Hematopoietic multipotent progenitor cell (in vitro differentiated cells): ENCODE measurements at places on chromosomes 6 and 20.

GRCh38 chr6:113995634-113996033 is 24.7 kb upstream of the HDAC2 start:
- DNase-seq: no peak

GRCh38 chr20:24149881-24150307 is 161.3 kb upstream of the GGTLC1 start:
- DNase-seq: peak; percentile 11

DNA sequence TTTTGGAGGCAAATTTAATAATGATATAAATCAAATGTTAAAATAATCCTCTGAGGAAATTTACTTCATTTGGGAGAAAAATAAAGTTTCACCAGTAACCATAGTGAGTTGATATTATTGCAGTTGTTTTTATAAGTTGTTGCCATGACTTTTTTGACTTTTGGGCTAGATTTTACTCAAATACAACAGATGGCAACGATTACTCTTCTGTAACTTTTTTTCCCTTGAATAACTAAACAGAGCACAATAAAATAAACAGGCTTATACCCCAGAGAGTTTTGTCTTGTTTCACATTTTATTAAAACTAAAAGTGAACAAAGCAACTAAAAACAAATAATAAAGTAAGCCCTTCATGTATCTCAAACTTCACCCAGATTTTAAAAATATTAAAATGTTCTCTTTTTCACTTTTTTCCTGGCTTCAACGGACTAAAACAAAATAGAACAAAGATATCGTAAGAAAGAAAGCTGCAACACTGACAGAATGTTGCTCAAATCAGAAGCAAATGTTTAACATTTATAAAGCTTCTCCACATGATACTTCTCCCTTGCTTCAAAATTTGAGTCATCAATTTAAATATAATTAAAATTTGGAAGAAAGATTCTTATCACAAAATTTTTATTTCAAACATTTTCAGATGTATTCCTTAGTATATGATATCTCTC is 42.5 kb upstream of the BMP5 start:
- DNase-seq: no peak

DNA sequence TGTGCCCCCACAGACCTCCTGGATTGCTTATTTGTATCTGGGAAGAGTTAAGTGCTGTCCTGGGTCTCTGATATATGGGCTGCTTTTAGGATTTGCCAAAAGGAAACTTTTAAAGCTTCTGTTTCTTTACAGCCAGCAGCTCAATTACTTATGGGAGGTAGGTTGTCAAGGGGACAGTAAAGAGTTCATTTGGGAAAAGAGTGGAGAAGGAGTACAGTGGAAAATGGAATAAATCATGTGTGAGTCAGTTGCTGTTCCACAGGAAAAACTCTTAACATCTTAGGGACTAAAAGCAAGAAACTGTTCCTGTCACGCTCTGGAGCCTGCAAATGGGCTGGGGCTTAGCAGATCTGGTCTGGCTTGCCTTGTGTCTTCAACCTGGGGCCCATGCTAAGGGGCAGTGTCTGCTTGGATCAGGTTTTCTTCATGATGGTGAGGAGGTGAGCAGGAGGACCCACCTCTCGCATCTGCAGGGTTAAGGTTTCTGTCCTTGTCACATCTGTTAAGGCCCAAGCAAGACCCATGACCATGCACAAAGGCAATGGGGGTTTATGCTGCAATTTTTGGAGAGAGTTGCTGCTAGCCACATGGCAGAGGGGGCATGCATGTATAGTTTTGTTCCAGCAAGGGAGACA is 8.7 kb upstream of the CST1 start:
- no peak for DNase-seq

- DNase-seq: no peak
Observed at GRCh38 chr6:134309983-134310605, 7.8 kb downstream of the SGK1 start.

GRCh38 chr6:148945301-148946021 is 198.6 kb downstream of the UST start:
- no peak for DNase-seq

GRCh38 chr20:37914672-37915433 is 11.9 kb downstream of the VSTM2L start:
- no peak for DNase-seq

- DNase-seq: no peak
Observed at GRCh38 chr20:50883856-50884255, 47.4 kb downstream of the ADNP start.

GRCh38 chr6:85756982-85757381 is 114.3 kb upstream of the SYNCRIP start:
- DNase-seq: peak; percentile 2
